Kidney (tissue), 22 donors: ENCODE measurements at places on chromosomes 12 and 14. TPM values are rescaled to one million over a fixed set of nuclear protein-coding genes. Genes with fewer than 3 reads are reported as not detected.

BMP4 gene
- 9.9 TPM for polyA plus RNA-seq

INSM2 gene
- polyA plus RNA-seq, result not detected

HCFC2 gene
- polyA plus RNA-seq, result 6.0 TPM

PTCSC3 gene
- polyA plus RNA-seq, result 6.4 TPM

FGD4 gene
- polyA plus RNA-seq, result 4.9 TPM

APOLD1 gene
- polyA plus RNA-seq, result 4.5 TPM

FAM90A1 gene
- polyA plus RNA-seq, result 0.80 TPM

CIPC gene
- polyA plus RNA-seq, result 12.8 TPM

MYF5 gene
- polyA plus RNA-seq, result not detected

LRTM2 gene
- polyA plus RNA-seq, result not detected

PZP gene
- polyA plus RNA-seq, result not detected

PIWIL1 gene
- polyA plus RNA-seq, result 0.15 TPM

IAPP gene
- not detected for polyA plus RNA-seq

HSP90AA1 gene
- 455 TPM for polyA plus RNA-seq

ZDHHC22 gene
- polyA plus RNA-seq, result not detected

DUSP16 gene
- 6.6 TPM for polyA plus RNA-seq

OAS3 gene
- 2.5 TPM for polyA plus RNA-seq

SLC8A3 gene
- polyA plus RNA-seq, result not detected

CLMN gene
- 33.1 TPM for polyA plus RNA-seq

PLEKHD1 gene
- 3.4 TPM for polyA plus RNA-seq

RFLNA gene
- 0.82 TPM for polyA plus RNA-seq

GSC gene
- polyA plus RNA-seq, result not detected

SERPINA1 gene
- 2,184 TPM for polyA plus RNA-seq

BDKRB1 gene
- polyA plus RNA-seq, result 1.5 TPM

C12orf54 gene
- not detected for polyA plus RNA-seq

ARMH4 gene
- polyA plus RNA-seq, result 14.2 TPM

DDX51 gene
- polyA plus RNA-seq, result 10.3 TPM

MIPOL1 gene
- polyA plus RNA-seq, result 4.4 TPM

KCNC2 gene
- polyA plus RNA-seq, result not detected

SLC25A21 gene
- polyA plus RNA-seq, result 1.3 TPM

FSCB gene
- polyA plus RNA-seq, result not detected

AQP6 gene
- polyA plus RNA-seq, result 74.1 TPM

MDM1 gene
- polyA plus RNA-seq, result 8.9 TPM

CD9 gene
- polyA plus RNA-seq, result 301 TPM

LRRC10 gene
- polyA plus RNA-seq, result not detected

ESPL1 gene
- 2.9 TPM for polyA plus RNA-seq

SLC10A1 gene
- polyA plus RNA-seq, result not detected

MAGOHB gene
- 31.7 TPM for polyA plus RNA-seq

DCTN2 gene
- 133 TPM for polyA plus RNA-seq

MORN3 gene
- polyA plus RNA-seq, result 1.5 TPM

KRT74 gene
- not detected for polyA plus RNA-seq

FGFR1OP2 gene
- polyA plus RNA-seq, result 28.6 TPM

ACOT4 gene
- polyA plus RNA-seq, result 10.6 TPM

KCNH3 gene
- 1.4 TPM for polyA plus RNA-seq

PABPN1 gene
- 140 TPM for polyA plus RNA-seq

ETFBKMT gene
- polyA plus RNA-seq, result 6.0 TPM

NXPH4 gene
- polyA plus RNA-seq, result 0.71 TPM

SCNN1A gene
- 225 TPM for polyA plus RNA-seq

HOXC13 gene
- not detected for polyA plus RNA-seq

TAS2R50 gene
- polyA plus RNA-seq, result not detected

NINJ2 gene
- 0.69 TPM for polyA plus RNA-seq

TOMM20L gene
- polyA plus RNA-seq, result not detected

CEP170B gene
- polyA plus RNA-seq, result 8.1 TPM

ADAMTS20 gene
- not detected for polyA plus RNA-seq
